ENCODE measurements at places on chromosomes 7 and 10. TPM values are rescaled to one million over a fixed set of nuclear protein-coding genes. Genes with fewer than 3 reads are reported as not detected.

The CHN2 gene
- 13.7 TPM for total RNA-seq

The NRCAM gene
- 7.0 TPM for total RNA-seq

DNA sequence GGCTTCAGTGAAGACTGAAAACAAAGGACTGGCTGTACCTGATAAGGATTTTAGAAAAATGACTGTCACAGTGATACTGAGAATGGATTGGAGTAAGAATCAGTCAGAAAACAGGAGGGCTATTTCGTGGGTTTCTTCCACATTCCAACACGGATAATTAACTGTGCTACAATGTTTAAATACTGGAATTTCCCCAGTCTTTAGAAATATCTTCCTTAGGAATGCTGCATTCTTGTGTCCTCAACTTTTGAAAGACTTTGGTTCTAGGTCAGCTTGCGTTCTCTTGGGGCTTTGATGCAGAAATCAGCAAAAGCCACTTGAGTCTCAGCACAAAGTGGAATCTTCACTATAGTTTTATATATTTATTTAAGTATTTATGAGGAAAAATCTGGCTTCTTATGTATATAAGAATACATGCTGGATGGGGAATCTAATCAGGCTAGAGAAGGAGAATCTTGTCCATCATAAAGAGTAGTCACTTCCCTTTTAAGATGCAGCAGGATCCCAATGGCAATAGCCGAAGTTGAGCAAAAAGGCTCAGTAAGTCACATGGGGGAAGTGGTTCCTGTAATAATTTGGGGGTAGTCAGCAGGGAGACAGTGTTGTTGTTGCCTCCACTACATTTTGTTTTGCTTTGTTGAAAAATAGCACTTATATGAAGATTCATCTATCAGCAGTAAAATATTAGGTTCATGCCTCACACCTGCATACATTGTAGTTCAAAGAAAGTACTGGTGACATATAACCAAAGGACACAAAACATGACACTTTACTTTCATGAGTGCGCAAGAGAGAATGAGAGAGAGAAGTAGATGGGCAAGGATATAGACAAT lies 86.0 kb downstream of the CH25H start:
- no peak for DNase-seq

The TMEM130 gene
- total RNA-seq: 3.1 TPM

The ST8SIA6 gene
- 8.3 TPM for total RNA-seq

The ADGRA1 gene
- 0.30 TPM for total RNA-seq

GRCh38 chr10:72694476-72695369 lies 2.8 kb downstream of the MCU start:
- DNase-seq: no peak

DNA sequence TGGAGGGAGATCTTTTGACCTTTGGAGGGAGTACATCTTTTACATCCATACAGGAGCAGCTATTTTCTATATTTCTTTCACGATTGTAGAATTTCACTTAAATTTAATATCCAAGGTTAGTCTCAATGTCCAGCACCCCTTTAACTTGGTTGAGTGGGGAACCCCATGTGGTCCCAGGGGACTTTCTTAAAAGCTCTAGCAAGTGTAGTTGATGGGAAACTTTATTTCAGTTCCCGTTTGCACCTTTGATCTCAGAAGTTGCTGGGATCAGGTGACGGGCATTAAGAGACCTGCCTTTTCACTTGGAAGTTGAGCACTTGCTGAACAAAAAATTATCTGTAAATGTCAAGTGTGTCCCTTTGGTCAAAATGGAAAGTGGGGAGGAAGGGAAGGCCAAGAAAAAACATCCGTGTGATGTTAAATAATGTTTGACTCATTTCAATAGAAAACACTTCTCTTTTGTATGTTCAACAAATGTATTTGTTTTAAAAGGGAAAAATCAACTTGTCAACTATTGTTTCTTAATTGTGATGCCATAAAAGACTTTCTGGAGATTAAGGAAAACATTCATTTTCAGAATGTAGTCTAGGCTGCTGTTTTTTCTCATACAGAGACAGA lies 370.1 kb upstream of the GALNT17 start:
- no peak for DNase-seq

DNA sequence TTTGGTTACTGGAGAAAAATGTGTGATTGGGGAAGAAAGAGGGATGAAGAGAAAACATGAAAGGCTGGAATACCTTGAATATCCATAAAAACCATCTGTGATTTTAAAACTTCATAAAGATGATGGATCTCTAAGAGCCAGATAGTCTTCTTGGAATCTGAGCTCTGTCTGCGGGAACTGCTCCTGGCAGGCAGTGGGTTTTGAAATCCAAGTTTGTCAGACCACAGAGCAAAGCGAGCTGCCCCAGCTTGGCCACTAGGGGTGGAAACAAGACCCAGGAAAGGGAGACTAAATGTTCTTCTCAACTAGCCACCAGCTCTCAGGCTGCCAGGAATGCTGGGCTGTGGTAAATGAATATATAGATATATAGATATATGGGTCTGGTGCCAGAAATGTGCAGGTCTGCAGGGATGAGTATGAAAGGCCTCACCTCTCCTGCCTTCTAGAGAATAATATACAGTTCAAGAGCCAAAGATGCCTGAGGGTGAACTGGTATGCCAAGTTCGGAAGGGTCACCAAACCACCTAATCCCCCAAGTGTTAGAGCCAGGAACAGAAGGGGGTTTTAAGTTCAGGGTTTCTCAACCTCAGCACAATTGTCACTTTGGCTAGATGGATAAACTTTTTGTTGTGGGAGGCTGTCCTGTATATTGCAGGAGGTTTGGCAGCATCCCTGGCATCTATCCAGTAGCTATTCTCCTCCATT lies 208.8 kb downstream of the KCNMA1 start:
- no peak for DNase-seq

DNA sequence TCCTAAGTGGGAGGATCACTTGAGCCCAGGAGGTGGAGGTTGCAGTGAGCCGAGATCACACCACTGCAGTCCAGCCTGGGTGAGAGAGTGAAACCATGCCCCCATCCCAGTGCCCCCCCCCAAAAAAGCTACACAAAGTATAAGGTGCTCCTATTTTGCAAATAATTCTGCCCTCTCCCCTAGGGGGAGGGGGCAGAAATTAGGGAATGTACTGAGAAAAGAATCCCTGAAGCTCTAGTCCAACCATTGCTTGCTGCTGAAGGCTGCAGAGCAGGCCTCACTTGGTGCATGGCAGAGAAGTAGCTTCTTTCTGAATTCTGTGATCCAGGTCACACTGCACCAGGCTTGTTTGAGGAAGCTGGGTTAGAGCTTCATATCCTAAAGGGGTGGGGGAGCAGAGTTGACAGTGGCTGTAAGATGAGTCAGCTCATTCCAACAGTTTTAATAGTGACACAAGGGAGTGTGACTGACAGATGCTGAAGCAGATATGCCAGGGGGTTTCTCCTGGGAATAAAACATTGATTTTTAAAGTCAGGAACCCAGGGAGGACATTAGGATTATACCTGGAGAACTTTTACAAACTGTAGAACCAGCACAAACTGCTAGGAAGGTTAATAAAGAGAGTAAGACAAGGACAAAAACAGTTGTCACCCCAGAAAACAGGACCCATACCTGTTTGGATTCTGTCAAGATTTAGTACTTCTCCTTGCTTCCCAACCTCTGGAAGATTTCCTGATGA lies 32.8 kb upstream of the STRIP2 start:
- no peak for DNase-seq

The ANKRD61 gene
- total RNA-seq: 0.46 TPM

DNA sequence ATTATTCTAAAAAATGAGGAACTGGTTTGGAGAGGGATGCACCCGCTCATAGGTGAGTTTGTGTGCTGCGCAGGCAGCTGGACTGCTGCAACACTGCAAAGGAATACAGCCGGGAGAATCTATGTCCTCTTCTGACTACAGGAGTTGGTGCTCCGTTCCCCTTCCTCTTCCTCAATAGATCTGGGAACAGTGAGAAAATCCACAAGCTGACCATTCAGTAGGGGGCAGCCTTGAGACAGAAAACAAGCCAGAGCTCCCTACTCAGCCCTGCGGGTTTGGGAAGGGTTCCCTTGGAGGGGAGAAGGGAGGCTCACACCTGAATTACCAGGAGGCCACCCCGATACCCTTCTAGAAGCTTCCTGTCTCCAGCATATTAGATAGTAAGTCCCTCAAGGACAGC lies 87.3 kb upstream of the FOXI2 start:
- no peak for DNase-seq

DNA sequence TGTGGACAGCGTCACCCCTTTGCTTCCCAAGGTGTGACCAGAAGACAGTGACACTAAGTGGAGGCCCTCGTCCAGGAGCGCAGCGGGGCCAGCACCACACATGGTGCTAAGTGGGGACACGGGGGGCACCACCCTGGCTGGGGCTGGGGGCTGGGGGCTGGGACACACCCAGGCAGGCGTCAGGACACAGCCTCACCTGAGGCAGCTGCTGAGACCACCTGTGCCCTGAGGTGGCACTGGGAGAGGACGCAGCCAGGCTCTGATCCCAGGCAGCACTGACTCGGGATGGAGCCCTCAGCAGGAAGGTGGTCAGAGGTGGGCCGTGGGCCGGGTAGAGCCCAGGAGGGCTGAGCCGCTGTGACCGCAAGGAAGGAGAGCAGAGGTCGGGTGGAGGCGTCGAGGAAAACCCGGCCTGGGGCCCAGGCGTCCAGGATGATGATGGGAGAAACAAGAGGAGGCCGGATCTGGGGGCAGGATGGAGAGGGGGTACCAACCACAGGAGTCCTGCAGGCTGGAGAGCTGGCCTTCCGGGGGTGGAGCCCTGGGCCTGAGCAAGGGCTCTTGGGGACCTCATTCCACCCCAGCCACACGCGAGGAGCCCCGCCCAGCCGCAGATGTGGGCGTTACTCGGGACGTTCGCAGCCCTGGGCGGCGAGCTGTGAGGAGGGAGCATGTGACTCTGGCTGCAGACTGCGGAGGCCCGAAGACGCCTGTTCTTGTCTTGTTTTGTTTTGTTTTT lies 22.5 kb downstream of the LRRC27 start:
- peak; percentile 19 for DNase-seq

GRCh38 chr7:4009211-4010060 lies 672.7 kb upstream of the FOXK1 start:
- DNase-seq: no peak
